ENCODE measurements at places on chromosomes 2 and 18. TPM values are rescaled to one million over a fixed set of nuclear protein-coding genes. Genes with fewer than 3 reads are reported as not detected.

The CXCR1 gene
- not detected for total RNA-seq

The TBR1 gene
- 0.04 TPM for total RNA-seq

The CACNB4 gene
- 0.13 TPM for total RNA-seq

The FAHD2A gene
- 34.0 TPM for total RNA-seq

The ARHGAP25 gene
- total RNA-seq = 1.7 TPM

GRCh38 chr2:19111354-19111753 is 247.1 kb downstream of the OSR1 start:
- no peak for DNase-seq

DNA sequence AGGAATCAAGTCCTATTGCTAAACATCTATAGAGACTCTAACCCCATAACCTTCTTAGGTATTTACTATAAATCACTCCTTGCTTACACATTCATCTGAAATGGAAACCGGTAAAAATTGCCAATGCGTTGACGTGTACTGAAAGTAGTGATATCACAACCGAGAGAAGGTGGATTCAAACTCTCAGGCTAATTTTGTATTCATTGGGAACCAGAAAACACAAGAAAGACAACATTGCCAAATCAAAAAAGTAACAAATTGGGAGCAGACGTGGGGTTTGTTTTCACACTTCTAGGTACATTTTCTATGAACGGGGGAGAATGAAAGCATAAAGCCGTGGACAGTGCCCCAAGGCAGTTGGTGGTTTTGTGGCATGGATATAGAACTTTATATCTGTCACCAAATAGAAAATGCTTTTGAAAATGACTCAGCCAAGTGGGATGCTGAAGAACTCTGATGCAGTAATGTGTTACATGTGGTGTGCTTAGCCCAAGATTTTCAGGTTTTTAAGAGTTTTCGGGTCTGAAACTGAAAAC is 155.1 kb upstream of the RASGRP3 start:
- no peak for DNase-seq

GRCh38 chr2:159762075-159762474 is 35.9 kb downstream of the CD302 start:
- DNase-seq = no peak

- DNase-seq = no peak
Observed at GRCh38 chr2:197075754-197076337, 149.3 kb upstream of the PGAP1 start.

GRCh38 chr2:68375582-68375981 is 10.5 kb downstream of the PLEK start:
- DNase-seq = no peak

GRCh38 chr2:20171445-20171977 is 53.4 kb downstream of the SDC1 start:
- no peak for DNase-seq

DNA sequence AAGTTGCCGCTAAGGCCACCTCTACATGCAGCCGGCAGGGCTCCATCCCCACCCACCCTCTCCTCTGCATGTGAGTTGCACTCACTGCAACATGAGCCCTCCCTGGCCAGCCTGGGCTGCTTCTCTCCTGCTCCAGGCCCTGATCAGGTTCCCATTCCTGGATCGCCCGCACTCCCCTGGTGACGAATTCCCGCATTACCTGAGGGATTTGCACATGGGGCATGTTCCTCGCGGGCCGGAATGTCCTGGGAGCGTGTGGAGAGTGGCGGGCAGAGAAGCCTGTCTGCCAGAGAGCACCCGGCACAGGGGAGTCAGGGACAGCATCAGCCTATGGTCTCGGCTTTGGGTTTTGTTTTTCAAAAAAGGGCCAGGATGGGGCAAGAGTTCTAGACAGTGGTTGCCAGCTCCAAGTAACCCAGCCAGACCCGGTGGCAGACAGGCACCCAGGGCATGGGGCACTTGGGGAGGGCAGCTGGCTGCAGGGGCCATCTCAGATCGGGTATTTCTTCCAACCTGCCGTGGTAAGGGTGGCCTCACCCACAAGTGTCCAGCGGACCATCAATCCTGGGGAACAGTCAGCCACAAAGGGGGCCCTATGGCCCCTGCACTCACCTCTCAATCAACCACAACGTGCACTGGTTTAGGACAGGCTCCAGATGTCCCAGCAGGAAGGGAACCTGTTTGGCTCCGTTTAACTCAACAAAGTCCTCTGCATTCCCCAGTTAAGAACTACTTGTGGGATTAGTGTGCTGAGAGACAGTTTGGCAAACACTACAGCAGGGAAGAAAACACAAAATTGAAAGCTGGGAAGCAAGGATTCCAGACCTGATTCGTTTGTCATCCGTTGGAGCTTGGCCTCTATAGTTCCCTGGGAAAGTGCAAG is 187.7 kb downstream of the SMAD7 start:
- DNase-seq = no peak
